ENCODE measurements at places on chromosomes 1 and 21.
A peak's percentile ranks its signal among the peaks of the same experiment; 100 is the strongest.

DNA sequence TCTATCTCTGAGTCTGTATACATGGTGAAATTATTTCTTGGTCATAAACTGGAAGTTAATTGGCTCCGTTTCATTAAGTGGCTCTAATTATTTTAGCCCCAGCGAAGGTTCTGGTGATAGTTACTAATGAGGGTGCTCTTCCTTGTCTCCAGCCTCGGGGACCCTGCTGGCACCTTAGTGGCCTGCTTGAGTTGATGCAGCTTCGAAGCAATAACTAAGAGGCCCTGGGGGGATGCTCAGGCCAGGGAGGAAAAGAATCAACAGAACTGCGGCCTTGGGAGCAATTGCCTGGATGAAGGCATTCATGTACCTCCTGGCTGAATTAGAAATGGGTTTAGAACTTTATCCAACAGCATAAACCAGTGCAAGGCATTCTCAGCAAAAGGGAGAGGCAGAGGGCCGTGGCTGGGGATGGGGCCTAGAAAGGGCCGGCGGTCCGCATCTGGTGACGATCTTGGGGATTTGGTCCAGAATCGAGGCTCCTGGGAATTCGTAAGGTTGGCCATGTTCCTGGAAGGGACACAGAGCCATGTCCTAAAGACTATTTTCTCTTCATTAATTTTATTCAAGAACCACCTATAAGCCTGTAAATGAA lies 100.0 kb upstream of the AJAP1 start:
- no peak for DNase-seq

GRCh38 chr1:103517380-103518047 lies 8.0 kb upstream of the RNPC3 start:
- DNase-seq = no peak

DNA sequence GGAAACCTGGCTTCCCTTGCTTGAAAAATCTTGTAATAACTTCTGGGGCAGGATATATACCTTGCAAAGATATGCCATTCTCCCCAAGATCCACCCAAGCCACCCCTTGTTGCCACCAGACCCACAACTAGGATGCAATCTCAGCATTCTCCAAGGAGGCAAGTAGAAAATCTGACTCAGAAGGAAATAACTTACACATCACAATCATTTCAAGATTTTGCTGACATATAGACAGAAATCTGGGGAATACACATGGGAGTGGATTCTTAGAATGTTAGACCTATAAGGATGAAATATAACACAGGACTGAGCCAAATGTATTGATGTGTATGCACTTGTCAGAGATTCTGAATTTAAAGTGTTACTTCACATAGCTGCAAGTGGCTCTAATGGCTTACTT lies 14.8 kb upstream of the ZDHHC18 start:
- no peak for DNase-seq

DNA sequence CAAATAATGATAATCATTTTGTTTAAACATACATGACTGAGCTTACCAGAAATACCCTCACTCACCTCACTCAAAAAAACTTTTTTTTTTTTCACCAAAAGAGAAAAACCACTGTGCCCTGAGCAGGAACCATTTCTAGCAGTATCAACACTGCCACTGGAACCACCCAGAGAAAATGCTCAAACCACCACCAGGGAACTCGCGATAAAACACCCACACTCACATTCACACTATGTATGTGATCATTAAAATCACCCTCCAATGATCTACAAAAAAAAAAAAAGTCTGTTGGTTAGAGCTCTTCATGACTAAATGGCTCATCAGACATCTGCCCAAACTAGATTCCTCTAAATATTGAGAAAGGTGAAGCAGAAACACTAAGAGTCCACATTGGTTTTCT lies 11.5 kb downstream of the TIAM1 start:
- no peak for DNase-seq

DNA sequence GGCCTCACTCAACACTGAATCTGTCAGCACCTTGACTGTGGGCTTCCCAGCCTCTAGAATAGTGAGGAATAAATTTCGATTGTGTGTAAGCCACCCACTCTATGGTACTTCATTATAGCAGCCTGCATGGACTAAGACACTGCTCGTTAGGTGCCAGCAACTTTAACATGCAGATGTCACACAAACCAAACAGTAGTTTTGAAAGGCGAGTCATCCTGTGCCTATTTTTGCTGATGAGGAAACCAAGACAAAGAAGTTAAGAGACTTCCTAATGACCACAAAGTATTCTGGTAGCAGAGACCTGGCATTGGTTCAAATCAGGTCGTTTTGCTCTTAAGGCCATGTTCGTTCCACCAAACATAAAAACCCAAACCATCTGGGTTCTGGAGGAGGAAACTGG lies 42.9 kb downstream of the BATF3 start:
- DNase-seq = no peak

GRCh38 chr21:45478115-45478801 lies 64.0 kb downstream of the SLC19A1 start:
- DNase-seq = peak; percentile 78

GRCh38 chr21:18498431-18498830 lies 94.8 kb upstream of the TMPRSS15 start:
- no peak for DNase-seq

DNA sequence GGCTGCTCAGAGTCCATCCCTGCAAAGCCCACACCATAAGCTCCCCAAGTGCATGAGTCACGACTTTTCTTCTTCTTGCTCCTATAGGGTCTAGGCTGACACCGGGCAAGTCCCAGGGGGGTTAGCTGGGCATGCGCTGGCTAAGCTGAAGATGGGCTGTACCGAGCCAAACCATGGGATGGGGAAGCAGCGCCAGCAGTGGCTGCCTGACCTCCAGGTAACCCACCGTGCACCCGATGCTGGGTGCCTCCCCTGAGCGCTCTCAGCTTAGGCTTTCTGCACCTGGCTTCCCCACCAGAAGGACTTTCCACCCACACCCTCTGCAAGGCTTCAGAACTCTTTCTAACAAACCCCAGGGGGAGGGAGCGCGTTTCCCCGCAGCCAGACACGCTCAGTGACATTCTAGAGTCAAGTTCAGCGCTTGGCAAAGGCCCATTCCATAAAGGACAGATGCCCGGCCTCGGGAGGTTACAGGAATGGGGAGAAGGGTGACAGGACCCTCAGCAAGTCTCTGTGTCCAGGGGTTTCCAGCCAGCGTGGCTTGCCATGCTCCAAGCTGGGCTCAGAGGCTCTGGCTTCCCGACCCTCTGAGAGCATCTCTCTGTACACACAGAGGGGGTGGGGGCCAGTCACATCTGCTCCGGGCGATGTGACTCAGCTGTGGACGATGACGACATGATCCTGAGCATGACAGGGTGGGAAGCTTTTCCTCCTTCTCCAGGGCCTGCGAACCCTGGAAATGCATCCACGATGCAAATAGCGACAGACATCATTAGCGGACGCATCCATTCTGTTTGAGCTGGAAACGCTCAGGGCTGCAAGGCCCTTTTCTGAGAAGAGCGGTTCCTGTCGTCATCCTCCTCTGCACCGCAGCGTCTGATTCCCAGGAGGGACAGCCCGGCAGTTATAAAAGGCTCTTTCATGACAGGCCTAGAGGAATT lies 107.8 kb downstream of the SIK1 start:
- no peak for DNase-seq

DNA sequence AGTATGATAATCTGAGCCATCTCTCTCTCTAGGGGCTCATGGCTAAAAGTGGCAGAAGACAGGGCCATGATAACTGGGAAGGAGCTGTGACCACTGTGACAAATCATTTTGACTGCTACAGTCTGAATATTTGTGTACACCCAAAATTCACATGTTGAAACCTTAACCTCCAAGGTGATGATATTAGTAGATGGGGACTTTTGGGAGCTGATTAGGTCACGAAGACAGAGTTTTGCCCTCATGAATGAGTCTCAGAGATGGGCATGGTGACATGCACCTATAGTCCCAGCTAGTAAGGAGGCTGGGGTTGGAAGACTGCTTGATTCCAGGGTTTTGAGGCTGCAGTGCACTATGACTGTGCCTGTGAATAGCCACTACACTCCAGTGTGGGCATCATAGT lies 174.9 kb downstream of the PLD5 start:
- no peak for DNase-seq

DNA sequence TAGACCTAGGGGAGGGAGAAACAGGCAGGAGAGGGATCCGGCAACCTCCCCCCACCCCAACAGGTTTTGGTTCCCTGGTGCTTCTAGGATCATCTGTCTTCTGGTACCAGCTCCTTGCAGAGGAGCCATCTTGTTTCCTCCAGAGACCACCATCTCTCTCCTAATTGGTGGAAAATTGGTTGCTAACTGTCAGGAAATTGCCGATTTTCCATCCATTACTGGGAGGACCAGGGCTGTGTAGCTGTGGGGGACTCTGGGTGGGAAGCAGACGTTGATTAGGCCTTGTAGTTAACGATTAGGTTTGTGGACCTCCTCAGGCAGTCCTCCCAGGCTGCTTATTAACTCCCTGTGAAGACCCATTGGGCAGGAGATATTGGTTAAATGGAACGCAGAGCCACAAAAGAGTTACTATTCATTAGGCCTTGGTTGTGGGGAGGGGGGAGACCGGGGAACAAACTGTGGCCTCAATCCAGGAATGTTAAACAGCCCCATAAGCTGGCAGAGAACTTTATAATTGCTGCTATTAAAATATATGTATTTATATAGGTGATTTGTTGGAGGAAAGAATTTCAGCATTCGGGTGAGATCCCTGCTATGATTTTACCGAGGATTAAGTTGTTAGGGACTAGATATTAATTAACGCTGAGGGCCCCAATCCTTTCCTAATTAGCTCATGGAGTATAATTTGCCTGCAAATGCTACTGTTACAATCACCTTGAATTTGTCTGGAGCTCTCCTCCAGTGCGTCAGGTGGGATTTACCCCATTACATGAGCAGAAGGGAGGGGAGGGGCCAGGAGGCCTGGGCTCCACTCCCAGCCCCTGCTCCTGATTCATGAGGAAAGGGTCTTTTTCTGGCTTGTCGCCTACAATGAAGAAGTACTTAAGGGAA lies 61.2 kb upstream of the TRABD2B start:
- DNase-seq = no peak

GRCh38 chr1:84352298-84353106 lies 45.8 kb upstream of the DNASE2B start:
- no peak for DNase-seq

- no peak for DNase-seq
These were observed 113.5 kb downstream of the OMA1 start for GRCh38 chr1:58432851-58433668.

- DNase-seq = no peak
These were observed 325.0 kb upstream of the ESRRG start for GRCh38 chr1:217048104-217048707.

DNA sequence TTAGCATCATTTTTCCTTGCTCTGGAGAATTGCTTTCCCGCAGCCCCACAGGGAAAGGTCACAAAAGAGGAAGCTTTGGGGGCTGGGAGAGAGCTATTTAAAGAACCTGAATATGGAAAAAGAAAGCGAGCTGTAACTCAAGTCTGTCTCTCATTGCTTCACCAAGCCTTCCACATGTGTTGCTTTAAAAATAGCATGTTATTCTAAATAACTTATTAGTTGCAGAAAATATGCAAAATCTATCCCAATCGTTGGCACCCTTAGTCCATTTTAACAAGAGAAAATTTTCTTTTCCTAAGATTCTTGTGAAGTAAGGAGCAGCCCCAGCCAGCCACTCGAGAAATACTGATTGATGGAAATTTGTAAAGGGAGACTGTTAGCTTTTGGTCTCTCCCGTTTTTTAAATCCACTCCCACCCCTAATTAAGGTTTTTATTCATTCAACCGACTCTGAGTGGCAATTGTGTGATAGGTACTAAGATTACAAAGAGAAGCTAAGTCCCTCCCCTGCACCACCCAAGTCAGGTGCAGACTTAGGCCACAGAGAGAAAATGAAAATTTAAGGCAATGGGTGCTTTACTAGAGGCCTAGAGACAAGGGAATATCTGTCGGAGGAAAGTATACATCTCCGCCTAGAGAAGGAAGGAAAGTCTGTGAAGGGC lies 802 bp downstream of the CYP4X1 start:
- DNase-seq = no peak

- no peak for DNase-seq
These were observed 121.2 kb downstream of the ADGRL2 start for GRCh38 chr1:81921851-81922462.

GRCh38 chr1:192587386-192588266 lies 12.1 kb downstream of the RGS1 start:
- no peak for DNase-seq

- DNase-seq = peak; percentile 43
These were observed 25.2 kb upstream of the RCAN1 start for GRCh38 chr21:34639882-34640788.

GRCh38 chr1:10852486-10852885 lies 56.0 kb upstream of the CASZ1 start:
- no peak for DNase-seq

DNA sequence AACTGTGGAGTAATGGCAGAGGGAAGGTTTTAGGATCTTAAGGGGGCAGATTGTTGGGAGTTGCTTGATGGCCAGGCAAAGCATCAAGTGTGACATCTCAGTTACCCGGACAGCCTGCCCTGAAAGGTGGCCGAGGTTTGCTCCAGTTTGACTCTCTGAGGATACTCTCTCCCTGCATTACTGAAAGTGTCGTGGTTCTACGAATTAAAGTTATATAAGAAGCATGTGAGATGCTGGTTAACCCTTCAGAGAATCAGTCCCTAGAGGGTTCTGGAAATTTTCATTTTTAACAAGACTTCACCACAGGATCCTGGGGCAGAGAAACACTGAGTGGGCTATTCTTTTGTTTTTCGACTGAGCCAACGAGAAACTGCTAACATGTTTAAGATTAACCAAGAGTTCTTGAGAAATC lies 689 bp upstream of the ZNF644 start:
- DNase-seq = no peak

DNA sequence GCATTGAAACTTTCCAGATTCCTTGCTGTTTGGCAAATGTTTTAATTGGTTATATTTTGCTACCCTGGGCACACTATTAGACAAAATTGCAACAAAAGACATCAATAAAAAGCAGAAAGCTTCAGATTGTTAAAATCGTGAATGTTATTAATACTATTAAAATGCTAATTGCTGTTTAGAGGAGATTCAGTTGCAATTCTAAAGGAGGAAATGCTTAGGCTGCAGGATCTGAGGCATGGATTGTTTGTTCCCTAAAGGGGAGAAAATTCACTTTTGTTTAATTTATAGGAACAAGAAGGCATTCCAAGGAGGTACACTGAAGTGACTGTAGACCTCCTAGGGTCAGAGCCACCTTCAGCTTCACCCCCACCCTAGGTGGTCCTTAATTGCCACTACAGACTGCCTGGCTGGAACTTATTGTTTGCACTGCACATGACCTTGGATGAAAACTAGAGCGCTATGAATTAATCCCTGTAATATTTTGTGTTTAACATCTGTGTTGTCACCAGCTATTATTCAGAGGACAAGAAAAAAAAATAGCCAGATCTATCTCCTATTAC lies 1266.9 kb upstream of the ADGRL2 start:
- no peak for DNase-seq

GRCh38 chr1:60394436-60394835 lies 320.9 kb upstream of the C1orf87 start:
- no peak for DNase-seq

GRCh38 chr1:26996024-26996423 lies 2.5 kb downstream of the TRNP1 start:
- no peak for DNase-seq

- no peak for DNase-seq
These were observed 5.9 kb upstream of the ZNF124 start for GRCh38 chr1:247177755-247178154.

Measured in right atrium auricular region (tissue), 2 donors.